ENCODE measurements at places on chromosomes 5 and 9.

GRCh38 chr5:181207214-181207959, 2.4 kb upstream of the TRIM7 start:
- DNase-seq, result peak; percentile 56

- DNase-seq, result no peak
Measured at GRCh38 chr5:94992325-94992724, 292.6 kb downstream of the MCTP1 start.

- no peak for DNase-seq
Measured at GRCh38 chr5:142598338-142598700, 87.6 kb downstream of the FGF1 start.

- DNase-seq, result no peak
Measured at GRCh38 chr5:36150676-36151433, 832 bp downstream of the LMBRD2 start.

DNA sequence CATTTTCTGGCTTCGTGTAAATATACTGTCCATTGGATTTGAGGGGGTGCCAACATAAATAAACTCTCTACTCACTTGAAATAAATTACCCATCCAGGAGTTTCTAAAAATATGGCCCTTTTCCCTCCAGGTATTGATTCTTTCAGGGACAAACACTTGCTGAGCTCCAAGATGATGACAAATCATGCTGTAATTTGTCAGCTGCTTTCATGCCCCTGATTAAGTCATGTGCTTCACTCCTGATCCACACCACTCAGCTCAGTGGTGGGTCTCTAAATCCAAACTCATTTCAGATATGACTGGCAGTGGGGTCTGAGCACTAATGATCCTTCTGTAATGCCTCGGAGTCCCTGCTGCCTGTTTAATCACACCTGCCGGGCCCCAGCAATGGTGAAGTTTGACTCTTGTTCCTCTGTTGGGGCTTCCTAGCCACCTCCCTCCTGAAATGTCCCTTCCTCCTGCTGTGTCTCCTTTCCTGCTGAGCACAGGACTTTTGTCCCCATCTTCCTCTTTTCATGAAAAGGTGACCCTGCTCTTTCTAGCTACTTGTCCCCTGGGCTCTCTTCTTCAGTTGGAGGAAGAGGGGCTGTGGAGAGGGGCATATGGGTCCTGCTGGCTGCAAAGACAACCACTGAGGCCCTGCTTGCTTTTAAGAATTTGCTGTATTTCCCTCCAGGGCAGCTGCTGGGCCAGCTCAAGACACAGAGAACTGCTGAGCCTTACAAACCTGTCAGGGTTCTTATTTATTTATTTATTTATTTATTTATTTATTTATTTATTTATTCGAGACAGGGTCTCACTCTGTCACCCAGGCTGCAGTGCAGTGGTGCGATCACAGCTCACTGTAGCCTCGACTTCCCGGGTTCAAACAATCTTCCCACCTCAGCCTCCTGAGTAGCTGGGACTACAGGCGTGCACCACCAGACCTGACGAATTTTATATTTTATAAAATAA, 200.0 kb downstream of the ATP10B start:
- DNase-seq, result no peak

DNA sequence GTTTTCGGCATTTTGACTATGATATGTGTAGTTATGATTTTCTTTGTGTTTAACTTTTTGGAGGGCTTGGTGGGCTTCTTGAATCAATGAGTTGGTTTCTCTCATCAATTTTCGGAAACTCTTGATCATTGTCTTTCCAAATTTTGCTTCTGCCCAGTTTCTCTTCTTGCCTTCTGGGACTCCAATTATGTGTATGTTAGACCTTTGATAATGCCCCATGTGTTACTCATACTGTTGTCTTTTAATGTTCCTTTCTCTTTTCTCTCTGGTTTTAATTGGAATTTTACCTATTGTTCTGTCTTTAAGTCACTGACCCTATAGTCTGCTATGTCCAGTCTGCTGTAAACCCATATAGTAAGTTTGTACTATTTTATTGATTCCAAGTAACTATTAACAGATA, 41.5 kb downstream of the KCNIP1 start:
- DNase-seq, result no peak

- DNase-seq, result peak; percentile 51
Measured at GRCh38 chr9:114880291-114880745, 50.1 kb downstream of the TNFSF8 start.

- no peak for DNase-seq
Measured at GRCh38 chr9:100637787-100638186, 59.9 kb downstream of the CAVIN4 start.

GRCh38 chr9:77498891-77499290, 149.2 kb downstream of the GNA14 start:
- no peak for DNase-seq

DNA sequence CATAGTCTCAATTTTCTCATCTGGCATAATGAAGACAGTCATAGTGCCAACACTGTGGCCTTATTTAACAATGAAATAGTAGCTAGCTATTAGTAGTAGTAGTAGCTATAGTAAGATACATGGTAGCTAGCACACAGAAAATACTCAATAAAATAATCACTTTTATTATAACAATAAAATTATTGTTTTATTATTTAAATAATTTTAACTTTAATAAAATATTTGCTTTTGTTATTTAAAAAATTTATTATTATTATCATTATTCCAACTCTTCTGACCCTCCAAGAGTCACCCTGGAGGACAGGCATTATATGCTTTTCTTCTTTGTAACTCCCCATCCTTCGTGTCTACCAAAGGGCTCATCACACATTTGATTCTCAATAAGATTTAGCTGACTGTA, 252.1 kb downstream of the TRIM32 start:
- DNase-seq, result no peak

DNA sequence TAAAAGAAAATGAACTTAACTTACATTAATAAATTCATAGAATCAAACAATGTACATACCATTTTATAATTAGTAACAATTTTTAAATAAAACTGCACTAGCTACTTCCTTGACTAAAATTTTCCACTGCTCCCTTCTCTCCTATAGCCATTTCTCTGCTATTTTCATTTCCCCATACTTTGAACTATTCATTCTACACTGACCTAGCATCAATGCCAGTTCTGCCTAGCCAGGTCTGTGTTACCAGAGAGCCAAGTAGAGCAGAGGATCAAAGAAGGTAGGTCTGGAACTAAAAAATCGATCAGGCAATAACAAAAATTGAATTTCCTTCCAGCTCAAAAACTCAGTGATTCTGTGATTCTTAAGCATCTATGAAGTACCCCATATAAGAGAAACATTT, 84.5 kb downstream of the ERMP1 start:
- no peak for DNase-seq

DNA sequence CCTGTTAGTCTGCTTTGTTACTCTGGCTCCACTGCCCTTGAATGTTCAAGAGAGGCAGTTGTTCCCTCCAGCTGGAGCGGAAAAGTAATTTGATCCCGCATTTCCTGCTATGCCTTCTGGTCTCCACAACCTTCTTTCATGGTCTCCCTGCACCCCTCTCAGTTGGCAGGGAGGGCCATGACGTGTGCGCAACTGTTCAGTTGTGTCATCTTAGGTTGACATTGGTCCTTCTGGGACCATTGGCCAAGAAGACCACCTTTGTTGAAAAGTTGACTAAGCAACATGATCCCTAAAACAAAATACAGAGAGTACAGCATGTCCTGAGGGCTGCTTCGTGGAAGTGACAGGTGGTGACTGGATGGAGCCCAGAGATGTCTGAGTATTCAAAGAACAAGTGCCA, 192.5 kb upstream of the TUT7 start:
- DNase-seq, result no peak

GRCh38 chr9:93194641-93195040, 10.7 kb downstream of the WNK2 start:
- no peak for DNase-seq

GRCh38 chr9:126702151-126703001, 88.6 kb downstream of the LMX1B start:
- DNase-seq, result no peak

DNA sequence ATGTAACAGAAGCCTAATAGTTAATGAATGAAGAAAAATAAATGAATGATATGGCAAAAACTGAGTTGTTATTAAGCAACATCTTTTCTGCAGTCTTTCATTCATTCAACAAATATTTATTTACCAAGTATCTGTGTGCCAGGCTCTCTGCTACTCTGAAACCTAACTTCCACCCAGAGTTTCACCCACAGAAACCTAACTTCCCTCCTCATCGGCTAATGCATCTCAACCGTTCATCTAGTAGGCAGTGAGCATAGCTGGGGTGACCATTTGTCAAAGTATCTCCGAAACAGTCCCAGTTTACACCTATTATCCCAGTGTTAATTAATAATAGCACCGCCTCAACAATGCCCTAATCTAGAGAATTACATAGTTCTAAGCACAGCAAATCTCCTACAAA, 1.5 kb downstream of the TTC39B start:
- DNase-seq, result no peak

DNA sequence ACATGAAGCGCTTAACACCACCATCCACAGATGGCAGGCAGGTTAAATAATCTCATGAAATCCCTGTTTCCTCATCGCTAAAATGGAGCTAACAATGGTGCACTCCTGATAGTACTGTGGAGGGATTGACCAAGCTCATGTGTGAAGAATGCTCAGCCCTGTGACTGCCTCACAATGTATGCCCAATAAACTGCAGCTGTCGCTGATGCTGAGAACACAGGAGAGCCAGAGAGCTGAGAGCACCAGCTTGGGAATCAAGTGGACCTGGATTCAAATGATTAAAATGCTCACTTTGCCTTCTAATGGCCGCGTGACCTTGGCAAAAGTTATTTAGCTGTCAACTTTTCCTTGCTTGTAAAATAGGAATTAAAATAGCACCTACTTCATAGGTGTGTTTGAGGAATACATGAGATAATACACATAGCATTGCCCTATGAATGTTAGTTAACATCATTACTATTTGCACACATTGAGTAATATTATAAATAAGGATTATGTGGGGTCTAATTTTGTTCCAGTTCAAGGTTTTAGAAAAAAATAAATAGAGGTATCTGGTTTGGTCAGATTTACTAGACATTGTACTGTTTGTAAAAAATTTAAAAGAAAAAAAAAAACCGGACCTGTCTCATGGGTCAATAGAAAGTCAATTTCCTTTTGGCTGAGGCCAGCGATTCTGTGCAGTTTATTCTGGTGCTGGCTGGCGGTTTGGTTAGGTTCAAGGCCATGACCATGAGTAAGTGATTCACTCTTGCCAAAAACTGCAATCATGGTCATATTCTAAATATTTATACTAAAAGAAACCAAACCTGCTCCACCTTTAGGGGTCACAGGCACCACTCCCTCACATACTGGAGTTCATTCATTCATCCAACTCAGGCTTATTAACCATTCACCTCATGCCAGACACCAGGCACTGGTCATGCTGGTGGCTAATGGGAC, 101.3 kb downstream of the SH3TC2 start:
- no peak for DNase-seq

DNA sequence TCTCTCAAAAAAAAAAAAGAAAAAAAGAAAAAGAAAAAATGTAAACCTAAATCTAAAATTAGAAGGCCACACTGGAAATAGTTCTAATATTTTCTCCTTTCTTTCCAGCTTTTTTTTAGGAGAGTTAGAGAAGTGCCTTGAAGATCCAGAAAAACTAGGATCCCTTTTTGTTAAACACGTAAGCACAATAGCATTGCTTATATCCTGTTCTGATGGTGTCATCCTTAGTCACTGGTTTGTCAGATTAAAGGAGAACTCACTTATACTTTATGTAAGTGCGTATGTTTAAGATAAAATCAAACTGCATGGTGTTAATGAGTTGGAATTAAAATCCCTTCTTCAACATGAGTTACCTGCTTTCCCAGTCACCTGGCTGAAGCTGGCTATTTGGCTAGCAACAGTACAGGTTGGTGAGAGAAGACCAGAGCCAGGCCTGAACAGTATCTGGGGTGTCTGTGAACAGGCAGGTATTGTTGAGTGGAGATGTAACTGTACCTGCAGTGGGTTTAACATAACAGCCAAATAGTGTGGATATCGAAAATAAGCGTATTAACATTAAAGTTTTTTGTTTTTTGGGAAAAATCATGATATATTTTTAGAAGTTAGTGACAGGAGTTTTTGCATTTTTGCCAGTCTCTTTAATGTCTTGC, 104.7 kb upstream of the OTULINL start:
- DNase-seq, result no peak

- no peak for DNase-seq
Measured at GRCh38 chr5:173823721-173824567, 64.2 kb upstream of the CPEB4 start.

- peak; percentile 95 for DNase-seq
Measured at GRCh38 chr5:32522429-32523143, 62.8 kb upstream of the SUB1 start.

DNA sequence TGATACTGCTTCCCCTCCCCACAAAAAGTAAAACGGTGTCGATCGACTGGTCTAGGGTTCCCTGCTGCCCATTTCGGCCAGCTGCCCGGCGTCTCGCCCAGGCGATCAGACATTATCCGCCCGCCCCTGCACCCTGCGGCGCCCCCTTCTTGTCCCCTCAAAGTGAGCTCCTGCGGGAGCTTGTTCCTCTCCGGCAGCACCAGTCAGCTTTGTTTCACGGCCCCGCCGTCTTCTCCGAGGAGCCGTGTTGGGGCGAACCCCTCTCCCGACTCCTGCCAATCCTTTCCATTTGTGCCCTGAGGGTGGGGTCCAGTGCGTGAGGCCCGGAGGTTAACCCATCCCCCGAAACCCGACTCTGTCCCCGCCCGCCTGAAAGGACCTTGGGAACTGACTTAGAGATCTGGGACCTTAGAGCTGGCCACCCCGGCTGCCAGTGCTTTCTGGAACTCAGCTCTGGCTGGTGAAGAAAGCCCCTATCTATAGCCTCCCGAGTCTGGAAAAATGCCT, 518 bp downstream of the UBE2B start:
- DNase-seq, result peak; percentile 26

DNA sequence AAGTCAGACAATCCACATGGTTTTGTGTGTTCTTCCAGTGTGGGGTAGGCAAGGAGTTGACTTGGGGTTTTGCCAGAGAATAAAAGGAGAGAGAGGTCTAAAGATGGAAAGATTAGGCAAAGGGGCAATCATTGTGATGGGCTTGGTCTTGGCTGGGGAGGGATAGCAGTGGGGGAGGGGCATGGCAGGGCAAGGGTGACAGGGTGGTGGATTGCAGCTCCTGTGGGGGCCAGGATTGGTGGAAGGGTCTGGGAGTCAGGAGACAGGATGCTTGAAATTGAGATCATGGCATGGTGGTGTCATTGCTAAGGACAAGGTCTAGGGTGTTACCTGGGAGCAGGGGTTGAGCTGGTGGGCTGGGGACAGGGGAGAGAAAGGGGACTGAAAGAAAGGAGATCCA, 57.6 kb downstream of the ZNF618 start:
- no peak for DNase-seq

DNA sequence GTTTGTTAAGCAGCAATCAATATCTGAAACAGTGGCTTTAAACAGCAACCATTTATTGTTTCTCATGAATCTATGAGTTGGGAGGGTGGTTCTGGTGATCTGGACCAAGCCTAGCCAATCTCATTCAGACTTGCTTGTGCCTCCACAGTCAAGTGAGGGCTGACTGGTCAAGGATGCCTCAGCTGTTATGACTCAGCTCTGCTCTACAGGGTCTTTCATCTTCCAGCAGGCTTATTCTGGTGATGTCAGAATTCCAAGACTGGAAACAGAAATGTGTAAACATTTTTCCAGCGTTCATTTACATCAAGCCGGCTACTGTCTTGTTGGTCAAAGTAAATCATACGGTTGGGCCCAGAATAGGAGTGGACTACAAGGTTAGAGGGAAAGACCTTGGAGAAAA, 2.5 kb upstream of the PIP5K1B start:
- no peak for DNase-seq

GRCh38 chr5:96121364-96121763, 159.7 kb upstream of the ELL2 start:
- no peak for DNase-seq

- DNase-seq, result no peak
Measured at GRCh38 chr5:159620853-159621540, 290.7 kb upstream of the IL12B start.
